ENCODE measurements at places on chromosomes 7 and 10. TPM values are rescaled to one million over a fixed set of nuclear protein-coding genes. Genes with fewer than 3 reads are reported as not detected.

AGK gene
- 77.9 TPM for total RNA-seq

UPF2 gene
- 13.8 TPM for total RNA-seq

C10orf95 gene
- not detected for total RNA-seq

RSPH10B2 gene
- total RNA-seq = not detected

NPFFR1 gene
- not detected for total RNA-seq

AKR1B15 gene
- 2.6 TPM for total RNA-seq

ADAM8 gene
- not detected for total RNA-seq

ODAD2 gene
- total RNA-seq = 2.0 TPM

FAM25C gene
- not detected for total RNA-seq

SORBS1 gene
- 1.1 TPM for total RNA-seq

DNA sequence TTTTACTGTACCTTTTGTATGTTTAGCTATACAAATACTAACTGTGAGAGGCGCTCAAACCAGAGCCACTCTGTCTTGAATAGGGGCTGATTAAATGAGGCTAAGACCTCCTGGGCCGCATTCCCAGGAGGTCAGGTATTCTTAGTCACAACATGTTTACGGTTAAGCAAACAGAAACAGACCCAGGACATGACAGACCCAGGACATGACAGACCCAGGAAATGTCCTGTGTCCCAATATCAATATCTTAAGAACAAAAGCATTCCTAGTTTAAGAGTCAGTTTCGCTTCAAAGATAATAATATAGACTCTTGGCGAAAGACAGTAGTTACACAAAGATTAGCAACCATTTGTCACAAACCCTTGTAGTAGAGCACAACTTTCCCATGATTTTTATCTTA, 304.5 kb downstream of the CCSER2 start:
- peaks cover 19% of the 10 kb centered on the region for H3K4me1 ChIP-seq
- H3K4me3 ChIP-seq = no peak overlapping the region
- no peaks in the 10 kb centered on the region for H3K27me3 ChIP-seq
- H3K27ac ChIP-seq = peak overlapping the region; percentile 75
- H3K36me3 ChIP-seq = no peaks in the 10 kb centered on the region

DNA sequence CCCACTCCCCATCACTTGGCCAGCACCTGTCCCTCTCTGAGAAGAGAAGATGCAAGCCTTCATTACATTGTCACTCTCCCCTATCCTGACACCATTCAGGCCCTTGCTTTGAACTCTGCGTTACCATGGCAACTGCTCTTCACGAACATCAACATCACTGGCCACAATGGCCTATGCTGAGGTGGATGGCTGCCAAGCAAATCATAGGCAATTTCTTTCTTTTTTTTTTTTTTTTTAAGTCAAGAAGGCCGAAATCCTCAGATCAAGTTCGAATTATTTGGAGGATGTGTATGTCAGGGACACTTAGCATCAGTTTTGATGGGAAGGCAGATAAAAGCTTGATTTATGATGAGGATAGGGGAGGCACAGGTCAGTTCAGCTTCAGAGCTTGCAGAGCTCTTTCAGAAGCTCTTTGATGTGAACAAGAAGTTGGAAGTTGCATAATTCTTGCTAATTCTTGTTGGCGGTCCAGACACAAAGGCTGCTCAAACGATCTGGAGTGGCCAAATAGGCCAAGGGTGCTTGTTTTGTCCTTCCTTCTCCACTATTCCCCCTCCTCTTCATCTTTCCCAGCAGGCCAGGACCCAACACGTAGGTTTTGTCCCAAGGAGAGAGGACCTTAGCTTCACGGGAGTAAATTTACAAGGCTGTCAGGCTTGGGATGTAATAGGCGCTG, 179.9 kb upstream of the NPVF start:
- H3K36me3 ChIP-seq = no peaks in the 10 kb centered on the region
- H3K4me1 ChIP-seq = no peaks in the 10 kb centered on the region
- no peak overlapping the region for H3K27ac ChIP-seq
- DNase-seq = no peak

GRCh38 chr10:124745252-124745651, 1.1 kb upstream of the FAM53B start:
- H3K27ac ChIP-seq = peak overlapping the region; percentile 79
- H3K36me3 ChIP-seq = peaks cover 10% of the 10 kb centered on the region
- no peak for DNase-seq
- H3K4me1 ChIP-seq = peaks cover 31% of the 10 kb centered on the region

DNA sequence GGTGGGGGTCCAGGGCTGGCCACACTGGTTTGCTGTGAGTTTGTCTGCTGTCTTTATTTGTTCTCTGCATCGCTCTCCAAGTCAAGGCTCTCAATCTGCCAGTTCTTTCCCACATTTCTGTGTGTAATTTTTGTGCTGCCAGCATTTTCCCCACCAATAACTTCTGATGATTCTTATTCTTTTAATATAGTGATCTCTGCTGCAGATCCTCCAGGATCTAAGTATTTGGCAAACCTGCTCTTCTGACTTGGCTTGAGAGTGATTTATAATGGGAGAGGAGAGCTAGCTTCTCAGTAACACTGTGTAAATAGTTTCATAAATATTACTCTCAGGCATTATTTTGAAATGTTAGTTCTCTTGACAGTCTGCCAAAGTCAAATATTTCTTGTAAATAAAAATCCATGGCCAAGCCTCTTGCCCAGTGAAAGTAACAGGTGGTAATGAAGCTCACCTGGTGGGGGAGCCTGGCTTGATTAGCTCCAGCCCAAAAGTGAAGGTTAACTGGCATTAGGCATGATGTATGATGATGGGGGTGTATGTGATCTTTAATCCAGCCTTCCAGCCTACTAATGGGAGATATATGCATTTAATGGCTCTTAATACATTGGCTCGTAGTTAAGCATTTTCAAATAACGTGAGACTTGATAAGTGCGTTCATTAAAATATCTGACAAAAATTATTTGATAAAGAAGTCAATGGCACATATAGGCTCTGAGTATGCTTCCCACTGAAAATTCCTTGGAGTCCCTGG, 1055.9 kb downstream of the KCNMA1 start:
- no peaks in the 10 kb centered on the region for H3K36me3 ChIP-seq
- H3K27me3 ChIP-seq = no peaks in the 10 kb centered on the region
- no peak for DNase-seq
- no peak overlapping the region for H3K4me3 ChIP-seq
- H3K4me1 ChIP-seq = peaks cover 27% of the 10 kb centered on the region

- H3K27me3 ChIP-seq = no peaks in the 10 kb centered on the region
- H3K4me1 ChIP-seq = peaks cover 4% of the 10 kb centered on the region
- no peak for DNase-seq
- H3K4me3 ChIP-seq = no peak overlapping the region
- no peak overlapping the region for H3K27ac ChIP-seq
Measured at GRCh38 chr7:43921423-43921822, 4.8 kb upstream of the UBE2D4 start.

GRCh38 chr10:122468926-122469781, 7.8 kb downstream of the HTRA1 start:
- no peak overlapping the region for H3K27ac ChIP-seq
- H3K27me3 ChIP-seq = no peaks in the 10 kb centered on the region
- H3K36me3 ChIP-seq = no peaks in the 10 kb centered on the region

GRCh38 chr10:123392182-123392963, 238.2 kb downstream of the BUB3 start:
- H3K4me1 ChIP-seq = no peaks in the 10 kb centered on the region
- no peak for DNase-seq
- H3K27me3 ChIP-seq = no peaks in the 10 kb centered on the region

GRCh38 chr7:12210179-12211053, 678 bp upstream of the TMEM106B start:
- peak overlapping the region; percentile 82 for H3K4me3 ChIP-seq
- no peak for DNase-seq
- H3K27me3 ChIP-seq = peaks cover 30% of the 10 kb centered on the region
- H3K4me1 ChIP-seq = no peaks in the 10 kb centered on the region
- H3K27ac ChIP-seq = no peak overlapping the region

- H3K27me3 ChIP-seq = no peaks in the 10 kb centered on the region
- H3K4me3 ChIP-seq = no peak overlapping the region
- no peak overlapping the region for H3K27ac ChIP-seq
- H3K36me3 ChIP-seq = peaks cover 40% of the 10 kb centered on the region
- DNase-seq = no peak
Measured at GRCh38 chr7:99368750-99369389, 5.7 kb upstream of the ARPC1B start.

DNA sequence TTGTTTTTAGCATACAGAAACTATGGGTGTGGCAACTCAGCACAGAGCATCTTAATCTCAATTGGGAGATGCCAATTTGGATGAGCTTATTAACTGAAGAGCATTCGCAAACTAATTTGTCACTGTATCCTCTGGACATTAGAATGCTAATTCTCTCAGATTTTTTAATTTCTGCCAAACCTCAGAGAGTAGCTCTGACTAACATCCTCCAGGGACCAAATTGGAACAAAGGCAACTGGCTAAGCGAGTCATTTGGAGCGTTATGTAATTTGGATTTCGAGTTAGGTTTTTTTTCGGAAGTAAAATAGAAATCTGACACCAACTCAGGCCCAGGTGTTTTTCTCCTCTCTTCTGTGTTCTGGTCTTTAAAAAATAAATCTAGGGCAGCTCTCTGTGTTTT, 201.9 kb downstream of the BMPER start:
- H3K4me1 ChIP-seq = no peaks in the 10 kb centered on the region
- no peak overlapping the region for H3K4me3 ChIP-seq
- H3K36me3 ChIP-seq = no peaks in the 10 kb centered on the region
- H3K27ac ChIP-seq = no peak overlapping the region
- DNase-seq = no peak

DNA sequence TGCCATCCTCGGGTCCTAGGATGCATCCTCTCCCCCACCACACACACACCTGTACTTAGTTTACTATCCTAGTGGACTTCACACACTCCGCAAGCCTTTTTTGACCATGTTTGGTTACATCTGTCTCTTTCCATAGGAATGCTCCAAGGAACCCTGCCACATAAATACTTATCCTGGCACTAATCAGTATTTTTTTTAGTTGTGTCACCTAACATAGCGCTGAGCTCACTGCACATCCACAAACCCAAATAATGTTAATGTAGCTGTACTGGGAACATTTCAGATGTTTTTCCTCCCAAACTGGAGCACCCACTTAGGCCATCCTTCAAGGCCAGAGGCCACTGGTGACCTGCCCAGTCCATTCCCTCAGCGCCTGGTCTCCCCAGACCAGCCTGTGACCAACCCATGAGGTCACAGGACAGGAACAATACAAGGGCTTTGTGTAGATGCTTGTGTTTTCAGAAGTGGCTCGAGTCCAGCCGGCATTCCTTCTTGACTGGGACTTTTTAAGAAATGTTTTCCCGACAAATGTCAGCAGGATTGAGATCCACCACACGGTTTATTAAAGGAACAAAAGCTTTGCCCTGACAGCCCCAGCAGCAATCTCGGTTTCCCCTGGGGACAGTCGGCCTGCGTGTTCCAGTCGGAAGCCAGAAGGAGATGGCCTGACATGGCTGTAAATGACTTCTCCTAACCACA, 181.4 kb downstream of the JCAD start:
- no peak overlapping the region for H3K27ac ChIP-seq
- no peaks in the 10 kb centered on the region for H3K36me3 ChIP-seq
- H3K27me3 ChIP-seq = 0 out of 2 replicates have a peak, but pooled peaks cover 3% of the 10 kb centered on the region

GRCh38 chr10:86377797-86378146, 11.2 kb upstream of the GRID1 start:
- H3K27me3 ChIP-seq = peaks cover 6% of the 10 kb centered on the region
- H3K4me1 ChIP-seq = peaks cover 6% of the 10 kb centered on the region
- DNase-seq = no peak
- no peaks in the 10 kb centered on the region for H3K36me3 ChIP-seq
- no peak overlapping the region for H3K4me3 ChIP-seq

GRCh38 chr10:132564690-132565089, 27.1 kb downstream of the INPP5A start:
- H3K27ac ChIP-seq = no peak overlapping the region
- H3K27me3 ChIP-seq = no peaks in the 10 kb centered on the region
- peaks cover 6% of the 10 kb centered on the region for H3K4me1 ChIP-seq
- no peaks in the 10 kb centered on the region for H3K36me3 ChIP-seq

DNA sequence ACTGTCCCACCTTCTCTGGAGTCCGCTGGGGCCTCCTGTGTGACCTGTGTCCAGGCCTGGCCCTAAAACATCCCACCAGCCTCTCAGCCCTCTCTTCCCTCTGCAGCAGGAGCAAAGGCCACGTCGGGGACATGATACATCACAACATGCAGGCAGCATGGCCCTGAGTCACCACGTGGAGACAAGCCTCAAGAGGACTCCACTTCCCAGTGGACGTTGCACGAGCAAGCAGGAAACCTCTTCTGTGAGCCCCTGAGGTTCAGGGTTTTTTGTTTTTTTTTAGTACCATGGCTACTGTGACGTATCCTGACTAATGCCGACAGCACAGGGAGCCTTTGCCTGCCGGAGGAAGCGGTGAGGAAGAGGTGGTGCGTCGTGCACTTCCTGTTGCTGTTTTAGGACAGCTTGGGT, 165.9 kb downstream of the DNAJB6 start:
- no peaks in the 10 kb centered on the region for H3K36me3 ChIP-seq
- peak; percentile 37 for DNase-seq
- no peaks in the 10 kb centered on the region for H3K27me3 ChIP-seq
- H3K27ac ChIP-seq = no peak overlapping the region
- no peaks in the 10 kb centered on the region for H3K4me1 ChIP-seq

- no peaks in the 10 kb centered on the region for H3K36me3 ChIP-seq
- H3K27ac ChIP-seq = no peak overlapping the region
Measured at GRCh38 chr10:131162866-131163843, 148.4 kb downstream of the TCERG1L start.

DNA sequence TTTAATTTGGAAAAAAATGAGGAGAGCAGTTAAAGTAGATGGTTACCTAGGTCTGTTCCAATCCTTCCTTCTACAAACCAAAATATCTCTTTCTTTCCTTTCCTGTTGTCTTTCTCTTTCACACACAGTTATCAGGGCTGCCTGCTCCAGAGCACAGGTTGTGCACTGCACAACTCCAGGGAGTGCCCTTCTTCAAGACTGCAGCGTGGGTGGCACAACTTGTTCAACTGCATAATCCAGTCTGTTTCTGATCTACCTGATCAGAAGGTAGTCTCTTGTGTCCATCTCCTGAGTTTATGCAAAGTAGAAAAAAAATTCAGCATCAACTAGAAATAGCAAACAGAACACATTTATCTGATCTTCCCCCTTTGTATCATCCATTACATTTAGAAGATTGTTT, 78.1 kb upstream of the COL13A1 start:
- no peak overlapping the region for H3K27ac ChIP-seq
- peaks cover 5% of the 10 kb centered on the region for H3K4me1 ChIP-seq
- H3K36me3 ChIP-seq = no peaks in the 10 kb centered on the region
- DNase-seq = no peak

DNA sequence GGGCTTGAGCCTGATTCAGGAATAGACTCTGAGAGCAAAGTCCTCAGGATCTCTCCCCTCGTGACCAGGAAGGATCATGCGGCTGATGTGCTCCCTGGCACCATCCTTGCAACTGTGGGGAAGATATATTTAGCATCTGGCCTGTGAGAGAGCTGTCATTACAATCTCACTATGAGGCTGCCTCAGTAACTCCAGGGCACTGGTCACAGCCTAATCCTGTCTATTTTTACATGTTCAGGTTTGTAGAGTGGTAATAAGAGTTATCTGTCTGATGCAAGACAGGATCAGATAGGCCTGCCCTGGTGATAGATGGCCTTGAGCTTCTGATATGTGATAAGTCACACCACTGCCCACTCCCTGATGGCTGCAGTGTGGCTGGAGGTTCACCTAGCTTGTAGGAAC, 50.7 kb downstream of the PPP1R3C start:
- H3K36me3 ChIP-seq = no peaks in the 10 kb centered on the region
- no peak overlapping the region for H3K4me3 ChIP-seq
- no peak overlapping the region for H3K27ac ChIP-seq
- no peaks in the 10 kb centered on the region for H3K27me3 ChIP-seq
- DNase-seq = no peak
- no peaks in the 10 kb centered on the region for H3K4me1 ChIP-seq

- H3K4me3 ChIP-seq = no peak overlapping the region
- peak; percentile 55 for DNase-seq
- H3K27ac ChIP-seq = peak overlapping the region; percentile 71
- H3K4me1 ChIP-seq = peaks cover 12% of the 10 kb centered on the region
- H3K36me3 ChIP-seq = no peaks in the 10 kb centered on the region
Measured at GRCh38 chr10:76778914-76779795, 858.5 kb downstream of the KCNMA1 start.
